ENCODE measurements at places on chromosomes 4 and X.

DNA sequence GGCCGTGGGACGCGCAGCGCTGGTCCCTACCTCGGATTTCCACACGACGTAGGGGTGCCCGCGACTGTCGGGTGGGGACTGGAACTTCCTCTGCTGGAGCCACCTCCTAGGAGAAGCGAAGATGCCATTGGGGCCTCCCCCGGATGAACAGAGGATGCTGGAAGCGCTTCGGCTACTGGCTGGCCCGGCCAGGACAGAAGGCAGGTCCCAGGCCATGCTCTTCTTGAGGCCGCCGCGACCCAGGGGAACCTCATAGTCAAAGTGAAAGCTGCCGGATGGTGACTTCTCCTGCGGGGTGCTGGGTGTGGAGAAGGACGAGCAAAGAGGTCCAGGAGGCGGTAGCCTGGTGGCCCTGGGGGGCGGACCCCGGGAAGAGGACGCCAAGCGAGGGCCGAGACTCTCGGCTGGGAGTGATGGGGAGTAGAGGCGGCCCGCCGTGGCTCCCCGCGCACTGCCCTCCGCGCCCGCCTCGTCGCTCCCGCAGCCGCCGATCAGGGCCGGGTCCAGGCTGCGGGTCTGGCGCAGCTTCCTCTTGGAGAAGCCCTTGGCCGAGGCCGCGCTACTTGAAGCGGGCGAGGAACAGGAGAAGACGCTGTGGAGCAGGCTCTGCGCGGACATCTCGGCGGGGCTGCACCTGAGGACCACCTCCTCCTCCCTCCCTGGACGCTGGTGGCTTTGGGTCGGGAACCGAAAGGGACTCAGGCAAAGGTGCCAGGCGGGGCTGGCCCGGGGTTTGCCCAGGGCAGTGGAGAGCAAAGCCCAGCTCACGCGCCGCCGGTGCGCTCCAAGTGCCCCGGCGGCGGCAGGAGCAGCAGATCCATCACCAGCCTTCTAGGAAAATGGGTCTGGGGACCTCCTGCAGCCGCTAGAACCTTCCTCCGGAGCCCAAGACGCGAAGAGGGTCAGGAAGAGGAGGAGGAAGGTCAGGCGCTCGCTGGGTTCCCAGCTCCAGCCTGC, 1.2 kb downstream of the ARHGAP6 start:
- no peak for DNase-seq

DNA sequence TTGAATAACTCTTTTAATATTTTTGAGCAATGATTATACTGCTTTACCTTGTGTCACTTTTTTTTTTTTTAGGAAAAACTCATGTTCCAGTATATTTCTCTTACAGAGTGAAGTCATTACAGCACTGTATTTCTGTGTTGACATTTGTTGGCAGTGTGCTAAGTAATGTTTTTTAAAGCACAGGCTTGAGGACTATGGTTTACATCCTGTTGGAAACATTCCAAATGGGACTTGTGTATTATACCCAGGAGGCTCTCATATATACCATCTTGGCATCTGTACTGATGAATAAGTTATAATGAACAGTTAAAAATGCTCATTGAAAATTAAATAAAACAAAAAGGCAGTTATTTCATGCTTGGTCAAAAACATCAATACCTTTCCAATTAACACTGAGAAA, 33.8 kb downstream of the CEP44 start:
- DNase-seq: no peak

DNA sequence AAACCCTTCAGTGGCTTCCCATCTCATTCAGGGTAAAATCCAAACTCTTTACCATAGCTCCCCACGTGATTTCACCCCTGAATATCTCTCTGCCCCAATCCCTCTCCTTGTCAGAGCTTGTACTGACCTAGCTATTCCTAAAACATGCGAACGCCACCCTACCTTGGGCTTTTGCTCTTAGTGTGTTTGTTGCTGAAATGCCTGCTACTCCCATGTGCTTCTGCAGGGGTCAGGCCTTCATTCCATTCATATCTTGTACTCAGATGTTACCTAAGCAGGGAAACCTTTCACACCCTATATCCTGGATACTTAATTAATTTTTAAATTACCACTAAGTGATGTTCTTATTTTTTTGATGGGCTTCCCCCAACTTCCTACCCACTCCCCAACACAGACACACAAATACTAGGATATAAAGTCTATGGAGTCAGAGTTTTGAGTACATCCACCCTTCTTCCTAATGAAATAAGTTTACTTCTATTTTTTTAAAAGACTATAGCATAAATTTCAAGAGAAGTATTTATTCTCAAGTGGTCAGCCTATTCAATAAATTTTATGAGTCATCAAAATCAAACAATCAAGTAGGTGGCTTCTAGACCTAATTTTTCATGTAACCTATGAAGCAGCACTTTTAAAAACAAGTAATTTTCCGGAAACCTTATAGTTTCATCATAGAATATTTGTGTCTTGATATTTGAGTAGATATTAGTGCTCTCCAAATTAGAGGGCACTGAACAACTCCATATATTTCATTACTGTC, 189.4 kb downstream of the RAPGEF2 start:
- DNase-seq: no peak

DNA sequence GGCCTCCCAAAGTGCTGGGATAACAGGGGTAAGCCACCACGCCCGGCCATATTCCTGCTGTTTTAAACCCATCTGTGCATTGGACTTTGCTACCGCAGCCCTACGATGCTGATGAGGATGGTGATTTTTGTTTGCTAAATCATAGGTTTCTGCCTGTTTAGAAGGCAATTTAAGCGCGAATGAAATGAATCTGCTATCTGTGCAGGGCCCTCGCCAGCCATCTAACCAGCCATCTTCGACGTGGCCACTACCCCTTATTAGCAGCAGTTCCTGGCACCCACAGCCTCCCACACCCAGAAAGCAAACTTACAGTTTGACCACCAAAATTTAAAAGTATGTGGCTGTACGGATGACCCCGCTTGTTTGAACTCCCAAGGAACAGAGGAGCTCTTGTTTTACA, 178.5 kb downstream of the SHOX start:
- DNase-seq: no peak

DNA sequence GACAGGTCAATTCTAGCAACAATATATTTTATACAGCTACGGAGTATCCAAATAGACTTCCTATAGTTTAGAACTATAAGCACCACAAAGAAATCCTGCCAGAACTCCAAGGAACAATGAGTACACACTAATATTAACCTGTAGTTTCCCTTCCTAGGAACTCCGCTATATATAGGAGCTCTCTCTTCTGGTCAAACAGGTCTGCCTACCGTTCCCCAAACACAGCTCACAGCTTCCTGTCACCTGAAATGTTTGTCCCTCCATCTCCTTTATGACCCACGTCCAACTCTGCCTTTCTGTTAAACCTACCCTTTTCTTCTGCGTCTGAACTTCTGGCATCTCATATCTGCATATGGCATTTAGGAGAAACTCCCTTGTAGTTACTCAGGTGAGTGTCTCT, 10.5 kb upstream of the GJB1 start:
- DNase-seq: no peak
